Activated naive CD4-positive, alpha-beta T cell (primary cell): ENCODE measurements at places on chromosomes 2 and 18.

GRCh38 chr2:54429811-54430551 is 26.1 kb upstream of the SPTBN1 start:
- DNase-seq: no peak

GRCh38 chr2:67318563-67318962 is 78.6 kb upstream of the ETAA1 start:
- no peak for DNase-seq

DNA sequence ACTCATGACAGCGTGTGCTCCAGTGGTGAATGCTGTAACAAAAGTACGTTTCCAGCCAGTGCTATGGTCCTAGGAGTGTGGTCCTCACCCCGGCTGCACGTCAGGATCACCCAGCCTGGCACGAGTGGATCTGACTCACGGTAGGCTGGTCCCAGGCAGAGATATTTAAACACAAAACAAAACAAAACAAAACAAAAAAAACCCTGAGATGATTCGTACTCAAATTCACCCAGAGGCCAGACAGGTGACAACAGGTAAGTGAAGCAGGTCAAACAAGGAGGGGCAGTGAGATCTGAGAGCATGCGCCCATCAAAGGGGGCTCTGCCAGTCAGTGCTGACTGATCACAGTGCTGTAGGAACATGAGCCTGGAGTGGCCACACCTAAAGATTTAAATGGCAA is 43.2 kb downstream of the C2orf76 start:
- DNase-seq: no peak

- no peak for DNase-seq
These were observed 1047.6 kb upstream of the FANCL start for GRCh38 chr2:59288771-59289170.

- DNase-seq: no peak
These were observed 43.1 kb upstream of the NABP1 start for GRCh38 chr2:191634791-191635190.

DNA sequence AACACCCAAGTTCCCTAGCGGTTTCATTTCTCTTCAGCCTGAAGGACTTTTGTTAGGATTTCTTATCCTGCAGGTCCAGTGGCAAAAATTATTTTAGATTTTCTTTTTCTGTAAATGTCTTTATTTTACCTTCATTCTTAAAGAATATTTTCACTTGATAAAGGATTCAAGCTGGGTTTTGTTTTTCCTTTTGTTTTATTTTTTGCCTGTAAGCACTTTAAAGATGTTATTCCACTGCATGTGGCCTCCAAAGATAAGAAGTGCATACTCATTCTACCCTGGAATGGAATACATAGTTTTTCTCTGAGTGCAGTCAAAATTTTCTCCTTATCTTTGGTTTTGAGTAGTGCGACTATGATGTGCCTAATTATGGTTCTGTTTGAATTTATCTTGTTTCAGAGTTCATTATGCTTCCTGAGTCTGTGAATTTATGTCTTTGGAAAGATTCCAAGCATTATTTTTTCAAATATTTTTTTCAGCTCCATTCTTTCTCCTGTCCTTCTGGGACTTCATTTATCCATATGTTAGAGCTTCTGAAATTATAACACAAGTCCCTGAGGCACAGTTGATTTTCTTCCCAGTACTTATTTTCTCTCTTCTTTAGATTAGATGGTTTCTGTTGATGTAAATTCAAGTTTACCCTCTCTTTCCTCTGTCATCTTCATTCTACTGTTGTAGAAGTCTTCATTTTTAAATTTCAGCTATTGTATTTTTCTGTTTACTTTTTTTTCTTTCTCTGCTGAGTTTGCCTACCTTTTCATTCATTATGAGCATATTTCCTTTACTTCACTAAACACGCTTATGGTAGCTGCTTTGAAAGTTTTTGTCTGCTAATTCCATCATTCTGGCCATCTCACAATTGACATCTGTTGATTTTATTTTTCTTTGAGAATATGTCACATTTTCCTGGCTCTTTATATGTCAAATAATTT is 69.6 kb downstream of the MAPRE2 start:
- no peak for DNase-seq

GRCh38 chr2:11248-11941 is 34.9 kb downstream of the FAM110C start:
- peak; percentile 24 for DNase-seq

DNA sequence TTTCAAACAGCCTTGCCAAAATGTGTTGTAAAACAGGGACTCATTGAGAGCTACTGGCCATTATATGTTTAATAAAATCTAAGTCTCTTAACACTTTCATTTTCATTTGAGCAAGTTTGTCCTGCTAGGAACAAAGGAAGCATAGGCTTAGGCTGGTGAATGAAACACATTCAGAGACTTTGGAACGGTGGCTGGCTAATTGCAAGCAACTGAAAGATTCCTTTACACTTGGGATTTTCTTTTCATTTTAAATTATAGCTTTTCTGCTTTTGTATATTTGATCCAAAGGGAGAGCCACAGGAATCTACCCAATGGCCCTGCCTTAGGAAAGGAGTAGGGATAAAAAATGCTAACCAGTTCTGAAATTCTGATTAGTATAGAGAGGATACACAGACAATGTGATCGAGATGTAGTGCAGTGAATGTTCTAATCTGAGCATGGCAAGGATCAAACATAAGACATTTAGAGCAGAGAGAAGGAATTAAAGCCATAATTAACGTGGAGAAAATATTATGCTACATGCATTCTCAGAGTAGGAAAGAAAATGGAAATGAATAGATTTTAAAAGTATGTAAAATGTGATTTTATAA is 911.4 kb upstream of the SLC39A10 start:
- no peak for DNase-seq

GRCh38 chr2:144516981-144517865 is 2.7 kb downstream of the ZEB2 start:
- no peak for DNase-seq

DNA sequence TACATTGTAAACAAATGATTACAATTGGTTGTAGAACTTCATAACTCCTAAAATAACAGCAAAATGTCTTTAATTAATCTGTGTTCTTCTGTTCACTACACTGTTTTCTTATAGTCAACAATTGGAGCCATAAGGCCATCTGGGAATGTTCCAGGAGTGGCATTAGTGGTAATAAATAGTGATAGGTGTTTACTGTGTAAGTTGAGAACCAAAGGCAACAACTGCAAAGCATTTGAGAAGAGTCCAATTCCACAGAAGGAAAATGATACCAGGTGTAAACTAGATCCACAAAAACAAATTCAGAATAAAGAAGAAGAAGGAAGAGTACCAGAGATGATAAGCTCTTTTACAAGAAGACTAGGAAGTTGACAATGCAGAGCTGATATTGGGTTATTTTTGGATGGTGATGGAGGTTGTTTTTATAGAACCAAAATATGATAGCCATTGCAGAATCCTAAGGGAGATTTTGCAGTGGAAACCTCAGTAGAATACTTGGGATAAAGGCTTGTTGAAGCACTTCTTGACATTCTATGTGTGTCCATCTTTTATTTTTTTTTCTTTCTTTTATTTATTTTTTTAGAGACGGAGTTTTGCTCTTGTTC is 52.9 kb downstream of the ANTXR1 start:
- DNase-seq: no peak

- no peak for DNase-seq
These were observed 69.9 kb upstream of the HS6ST1 start for GRCh38 chr2:128388499-128388941.

- DNase-seq: no peak
These were observed 117.0 kb downstream of the CHN1 start for GRCh38 chr2:174888146-174888545.

DNA sequence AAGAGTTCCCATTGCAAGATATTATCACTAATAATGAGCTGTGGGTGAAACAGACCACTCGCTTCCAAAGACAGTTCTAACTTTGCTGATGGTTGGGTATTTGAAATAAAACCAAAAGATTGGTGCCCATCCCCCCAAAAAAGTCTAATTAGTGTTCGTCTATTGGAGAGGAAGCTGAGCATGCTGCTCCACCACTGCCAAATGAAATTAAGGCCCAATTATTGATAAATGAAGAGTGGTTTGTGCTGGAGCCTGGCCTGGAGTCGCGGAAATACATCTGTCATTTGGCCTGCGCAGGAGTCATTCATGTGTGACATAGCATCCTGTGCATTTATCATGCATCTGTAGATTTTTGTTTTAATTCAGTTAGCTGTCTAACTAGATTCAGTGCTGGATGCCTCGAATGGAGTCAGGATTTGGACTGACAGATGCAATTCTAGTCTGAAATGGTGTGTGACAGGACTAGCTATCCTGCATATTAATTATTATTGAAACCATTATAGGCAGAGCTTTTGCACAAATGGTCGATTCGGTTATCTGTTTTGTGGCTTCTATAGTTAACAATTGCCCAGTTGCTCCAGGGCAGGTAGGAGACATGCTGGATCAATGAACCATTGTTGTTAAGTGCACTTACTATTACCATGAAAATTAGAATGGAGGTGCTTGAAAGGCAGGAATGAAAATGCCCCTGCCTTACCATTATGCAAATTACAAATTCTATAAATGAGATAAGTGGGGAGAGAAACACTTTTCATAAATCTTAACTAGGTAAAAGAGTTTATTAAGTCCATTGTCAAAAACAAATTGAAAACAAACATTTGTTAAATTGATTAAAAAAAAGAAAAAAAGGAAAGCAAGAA is 450.4 kb upstream of the TCF4 start:
- no peak for DNase-seq

- DNase-seq: no peak
These were observed 47.5 kb downstream of the ASB18 start for GRCh38 chr2:236216711-236217110.

DNA sequence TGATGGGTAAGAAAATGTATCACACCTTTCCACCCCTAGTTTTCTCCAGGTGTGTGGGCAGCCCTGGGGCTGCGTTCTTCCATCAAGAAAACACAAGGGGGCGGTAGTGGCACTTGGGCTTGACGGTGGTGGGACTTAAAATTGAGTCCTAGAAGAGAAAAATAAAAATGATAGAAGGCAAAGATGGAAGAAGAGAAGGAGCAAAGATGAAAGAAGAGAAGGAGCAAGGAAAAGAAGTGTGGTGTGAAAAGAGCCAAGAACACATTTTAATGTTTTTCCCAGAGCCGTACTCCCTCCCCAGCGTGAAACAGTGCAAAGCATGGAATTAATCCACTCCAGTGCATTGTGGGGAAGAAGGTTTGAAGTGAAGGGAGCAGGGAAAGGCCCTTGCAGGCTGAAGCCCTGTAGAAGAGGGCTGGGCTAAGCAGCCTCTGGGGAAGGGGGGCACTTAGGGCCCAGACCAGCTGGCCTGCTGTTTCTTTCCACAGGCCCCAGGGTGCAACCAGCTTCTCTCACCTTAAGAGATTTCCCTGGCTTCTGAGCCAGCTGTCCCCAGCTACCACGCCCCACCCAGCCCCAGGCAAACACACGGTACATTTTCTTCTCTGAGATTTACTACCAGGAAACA is 256.8 kb downstream of the RNF152 start:
- no peak for DNase-seq

GRCh38 chr2:38076710-38077430 is 919 bp upstream of the CYP1B1 start:
- DNase-seq: no peak

DNA sequence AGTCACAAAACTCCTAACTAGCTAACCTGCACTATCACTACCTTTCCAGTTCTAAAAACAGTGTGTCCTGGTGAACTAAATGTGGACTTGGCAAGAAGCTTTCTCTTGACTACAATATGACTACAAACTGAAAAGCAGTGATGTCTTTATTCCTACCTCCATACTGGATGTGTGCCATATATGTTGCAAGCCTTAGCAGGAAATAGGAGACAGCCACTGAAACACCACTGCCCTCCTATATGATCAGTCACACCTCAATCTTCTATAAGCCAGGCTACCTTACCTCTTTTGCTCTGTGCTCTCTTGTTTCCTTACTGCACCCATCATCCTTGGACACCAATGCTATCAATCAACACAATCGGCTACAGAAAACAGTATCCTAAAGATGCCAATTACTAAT is 34.1 kb downstream of the SS18 start:
- no peak for DNase-seq

DNA sequence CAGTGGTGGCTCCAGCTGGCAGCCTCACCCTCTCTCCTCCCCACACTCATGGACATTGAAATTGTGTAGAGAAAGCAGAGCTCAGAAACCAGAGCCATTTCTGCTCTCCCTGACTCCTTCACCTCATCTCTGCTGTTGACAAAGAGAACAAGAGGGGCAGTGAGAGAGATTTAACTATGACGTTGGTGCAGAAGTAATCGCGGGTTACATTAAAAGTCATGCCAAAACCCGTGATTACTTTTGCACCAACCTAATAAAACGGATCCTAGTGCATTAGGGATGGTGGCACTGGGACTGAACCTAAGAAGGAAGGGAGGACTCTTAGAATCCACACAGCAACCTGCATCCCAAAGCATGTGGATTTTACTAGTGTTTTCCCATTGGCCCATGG is 113.3 kb upstream of the CDC42EP3 start:
- no peak for DNase-seq

DNA sequence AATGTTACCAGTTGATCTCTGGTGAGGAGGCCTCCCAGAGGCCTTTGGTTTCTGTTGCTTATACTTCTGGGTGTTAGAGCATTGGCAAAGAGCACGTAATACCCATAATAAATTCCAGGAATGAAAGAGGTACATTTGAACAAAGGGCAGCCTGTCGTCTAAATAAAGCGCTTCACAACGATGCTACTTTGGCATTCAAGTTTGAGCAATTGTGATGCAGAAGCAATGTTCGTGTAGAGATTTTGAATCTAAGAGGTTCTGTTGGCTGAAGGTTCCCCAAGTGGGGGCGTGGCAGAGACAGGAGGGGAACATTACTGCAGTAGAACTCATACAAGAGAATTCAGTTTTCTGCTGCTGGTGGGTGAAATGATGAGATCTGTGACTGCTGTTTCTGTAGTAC is 27.8 kb downstream of the ZNF532 start:
- DNase-seq: no peak

- DNase-seq: no peak
These were observed 220.7 kb downstream of the TPGS2 start for GRCh38 chr18:36608107-36608506.

DNA sequence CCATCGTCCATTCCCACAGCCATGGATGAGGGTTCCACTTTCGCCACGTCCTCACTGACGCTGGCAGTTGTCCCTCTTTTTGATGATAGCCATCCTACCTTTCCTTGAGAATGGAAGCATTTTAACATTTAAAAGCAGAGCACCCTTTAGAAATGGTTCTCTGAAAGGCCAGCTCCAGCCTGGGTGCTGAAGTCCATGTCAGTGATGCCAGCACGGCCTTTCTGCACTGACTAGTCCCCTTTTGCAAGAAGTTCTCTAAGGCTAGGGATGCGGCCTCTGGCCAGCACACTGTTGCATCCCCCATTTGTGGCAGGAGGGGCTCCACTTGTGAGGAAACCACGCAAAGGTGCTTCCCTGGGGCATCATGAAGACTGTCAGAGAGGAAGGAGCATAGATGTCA is 203.5 kb downstream of the MGAT5 start:
- DNase-seq: no peak

DNA sequence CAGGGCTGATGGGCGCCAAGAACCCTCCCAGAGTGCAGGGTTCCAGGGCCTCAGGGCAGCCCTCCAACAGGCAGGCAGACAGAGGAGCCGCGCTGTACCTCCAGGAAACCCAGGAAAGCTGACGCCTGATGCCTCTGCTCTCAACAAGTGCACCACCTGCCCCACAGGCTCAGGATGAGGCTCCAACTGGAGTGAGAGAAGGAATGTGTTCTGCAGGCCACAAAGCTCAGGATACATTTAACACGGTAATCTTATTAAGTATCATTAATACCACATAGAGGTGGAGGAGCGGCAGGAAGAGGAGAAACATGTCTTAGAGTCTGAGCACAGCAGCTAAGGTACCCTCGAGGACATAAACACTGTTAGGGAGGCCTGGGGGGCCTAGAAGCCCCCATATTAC is 155.9 kb upstream of the CAPN13 start:
- no peak for DNase-seq
